ENCODE measurements at places on chromosomes 4 and X.

DNA sequence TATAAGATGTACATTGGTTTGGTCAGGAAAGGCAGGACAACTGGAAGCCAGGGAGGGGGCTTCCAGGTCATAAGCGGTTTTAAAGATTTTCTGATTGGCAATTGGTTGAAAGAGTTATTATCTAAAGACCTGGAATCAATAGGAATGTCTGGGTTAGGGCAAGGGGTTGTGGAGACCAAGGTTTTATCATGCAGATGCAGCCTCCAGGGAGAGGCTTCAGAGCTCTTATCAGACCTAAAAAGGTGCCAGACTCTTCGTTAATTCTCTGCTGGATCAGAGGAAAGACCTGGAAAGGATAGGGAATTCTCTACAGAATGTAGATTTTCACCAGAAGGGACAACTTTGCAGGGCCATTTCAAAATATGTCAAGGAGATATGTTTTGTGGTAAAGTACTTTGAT lies 62.8 kb downstream of the BEX3 start:
- DNase-seq, result no peak

DNA sequence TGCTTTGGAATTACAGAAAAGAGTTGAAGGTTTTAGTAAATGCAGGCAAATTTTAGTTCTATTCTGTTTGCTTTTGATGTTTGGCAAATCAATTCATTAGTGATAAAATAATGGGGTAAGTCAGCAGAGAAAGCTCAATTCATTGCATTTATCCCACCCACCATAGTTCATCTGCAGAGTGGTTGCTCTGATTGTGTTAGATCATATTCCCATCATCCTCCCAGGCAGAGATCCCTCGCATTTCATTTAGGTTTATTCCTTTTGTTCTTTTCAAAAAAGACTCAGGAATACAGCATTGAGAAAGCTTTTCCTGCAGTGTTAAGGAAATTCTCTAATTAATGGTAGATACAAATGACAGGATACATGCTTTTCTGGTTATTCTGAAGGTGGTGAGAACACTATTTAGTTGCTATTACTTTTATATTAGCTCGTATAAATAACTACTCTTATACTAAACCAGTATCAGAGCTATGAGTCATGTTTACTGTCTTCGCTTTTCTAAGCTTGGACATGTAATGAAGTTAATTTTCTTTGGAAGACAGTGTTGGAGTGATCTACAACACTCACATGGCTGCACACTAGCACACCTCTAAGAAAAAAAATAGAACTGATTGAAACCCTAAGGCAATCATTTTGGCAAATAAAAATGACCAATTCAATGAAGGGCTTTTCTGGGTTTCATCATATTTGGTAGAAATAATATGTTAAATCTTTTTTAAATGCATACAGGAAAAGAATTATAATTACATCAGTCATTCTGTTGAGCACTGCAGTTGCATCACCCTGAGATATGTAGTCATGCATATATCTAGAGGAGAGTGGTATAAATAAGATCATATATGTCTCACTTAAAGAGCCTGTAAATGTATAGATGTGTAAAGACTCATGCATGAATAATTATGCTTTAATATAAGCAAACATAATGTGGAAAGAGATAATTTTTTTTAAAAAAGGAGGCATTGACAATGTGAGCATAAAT lies 351.6 kb downstream of the PCDH7 start:
- DNase-seq, result no peak

- no peak for DNase-seq
These were observed 728 bp downstream of the UBA6 start for GRCh38 chr4:67700116-67700737.

- peak; percentile 19 for DNase-seq
These were observed 108.3 kb downstream of the AFAP1 start for GRCh38 chr4:7831330-7831729.

- peak; percentile 7 for DNase-seq
These were observed 982 bp downstream of the PDLIM5 start for GRCh38 chr4:94452476-94453371.

GRCh38 chr4:76441881-76442280 lies 6.9 kb downstream of the SHROOM3 start:
- DNase-seq, result no peak

- no peak for DNase-seq
These were observed 317.1 kb upstream of the BMP3 start for GRCh38 chr4:80713409-80713808.

DNA sequence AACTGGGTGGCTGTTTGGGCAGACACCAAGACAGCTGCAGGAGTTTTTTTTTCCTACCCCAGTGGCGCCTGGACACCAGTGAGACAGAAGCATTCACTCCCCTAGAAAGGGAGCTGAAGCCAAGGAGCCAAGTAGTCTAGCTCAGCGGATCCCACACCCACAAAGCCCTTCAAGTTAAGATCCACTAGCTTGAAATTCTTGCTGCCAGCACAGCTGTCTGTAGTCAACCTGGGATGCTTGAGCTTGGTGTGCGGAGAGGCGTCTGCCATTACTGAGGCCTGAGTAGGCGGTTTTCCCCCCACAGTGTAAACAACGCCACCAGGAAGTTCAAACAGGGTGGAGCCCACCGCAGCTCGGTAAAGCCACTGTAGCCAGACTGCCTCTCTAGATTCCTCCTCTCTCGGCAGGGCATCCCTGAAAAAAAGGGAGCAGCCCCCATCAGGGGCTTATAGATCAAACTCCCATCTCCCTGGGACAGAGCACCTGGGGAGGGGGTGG lies 171.4 kb downstream of the ARHGEF9 start:
- DNase-seq, result no peak

DNA sequence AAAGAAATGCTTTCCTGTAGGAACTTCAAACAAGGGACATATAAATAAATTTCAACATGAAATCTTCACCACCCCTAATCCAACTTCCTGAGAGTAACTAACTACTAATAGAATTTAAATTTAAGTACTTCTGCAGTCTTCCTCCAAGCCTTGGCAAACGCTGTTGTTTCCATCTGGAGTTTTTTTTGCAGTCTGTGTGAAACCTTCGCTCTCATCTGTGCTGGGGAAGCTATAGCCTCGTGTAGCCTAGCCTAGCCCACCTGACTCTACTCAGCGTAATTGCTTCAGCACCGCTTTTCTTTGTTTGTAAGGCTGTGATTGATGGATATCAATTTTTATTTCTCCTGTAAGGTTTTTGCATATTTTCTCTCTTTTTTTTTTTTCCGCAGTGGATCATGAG lies 30.9 kb downstream of the STOX2 start:
- DNase-seq, result no peak

- no peak for DNase-seq
These were observed 38.4 kb upstream of the FAM9B start for GRCh38 chrX:9072281-9072680.

DNA sequence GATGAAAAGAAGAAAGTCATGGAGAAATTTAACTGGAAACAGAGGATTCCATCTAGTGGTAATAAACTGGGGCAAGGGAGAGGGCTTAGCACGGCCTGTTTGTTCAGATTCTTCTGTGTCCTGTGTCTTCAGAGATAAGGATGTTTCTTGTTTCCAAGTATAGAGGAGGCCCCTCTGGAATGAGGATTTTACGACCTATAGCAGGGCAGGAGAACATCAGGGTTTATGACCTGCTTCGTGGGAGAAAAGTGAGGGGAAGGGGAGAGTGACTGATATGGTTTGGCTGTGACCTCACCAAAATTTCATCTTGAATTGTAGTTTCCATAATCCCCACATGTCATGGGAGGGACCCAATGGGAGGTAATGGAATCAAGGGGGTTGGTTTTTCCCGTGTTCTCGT lies 93.0 kb upstream of the LDB2 start:
- no peak for DNase-seq

DNA sequence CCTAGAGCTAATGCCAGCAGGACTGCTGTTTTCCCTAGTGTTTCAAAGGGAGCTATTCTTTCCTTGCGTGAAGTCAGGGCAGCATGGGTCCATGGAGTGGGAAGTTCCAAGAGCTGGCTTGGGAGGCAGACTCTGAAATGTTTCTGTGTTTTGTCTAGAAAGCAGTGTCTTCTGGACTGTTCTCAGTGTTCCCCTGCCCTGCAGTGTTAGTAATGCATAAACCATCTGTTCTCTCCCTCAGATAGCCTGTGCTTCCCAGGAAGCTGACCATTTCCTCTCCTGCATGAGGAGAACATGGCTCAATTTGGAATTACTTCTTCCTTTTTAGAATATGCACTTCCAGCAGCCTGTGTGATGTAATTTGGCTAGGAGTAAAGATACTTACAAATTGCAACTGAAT lies 116.7 kb upstream of the CXCL13 start:
- DNase-seq, result no peak

DNA sequence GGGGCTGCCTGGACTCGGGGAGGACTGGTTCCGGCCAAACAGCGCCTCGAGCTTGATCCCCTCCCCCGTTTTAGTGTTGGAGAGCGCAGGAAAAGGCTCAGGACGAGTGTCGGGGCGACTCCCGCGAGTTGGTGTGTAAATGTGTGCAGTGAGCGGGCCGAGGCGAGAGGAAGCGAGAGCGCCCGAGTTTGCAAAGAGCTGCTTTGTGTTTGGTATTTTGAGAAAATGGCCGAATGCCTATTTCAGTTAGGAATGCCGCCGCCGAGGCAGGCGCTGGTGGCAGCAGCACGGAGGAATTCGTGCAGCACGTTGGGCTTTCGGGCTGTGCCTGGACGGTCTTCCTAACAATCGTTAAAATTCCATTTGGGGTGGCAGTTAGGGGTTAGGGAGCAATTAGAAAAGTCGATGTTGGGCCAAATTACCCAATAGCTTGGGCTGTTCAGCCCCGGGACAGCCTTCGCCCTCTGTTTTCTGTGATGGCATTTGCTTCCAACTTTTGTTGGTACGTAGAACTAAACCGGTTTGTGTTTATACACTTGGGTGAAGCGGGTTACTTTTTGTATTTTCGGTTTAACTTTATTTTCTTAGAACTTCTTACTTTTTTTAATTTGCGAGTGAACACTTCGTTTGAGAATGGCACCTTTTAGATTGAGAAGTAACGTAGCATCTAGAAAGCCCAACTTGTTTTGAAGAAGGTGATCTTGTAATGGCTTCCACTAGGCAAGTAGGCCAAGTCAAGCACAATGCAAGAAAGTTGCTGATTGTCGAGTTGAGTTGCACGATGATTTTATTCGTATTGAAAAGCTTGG lies 1.6 kb downstream of the REST start:
- DNase-seq, result no peak

DNA sequence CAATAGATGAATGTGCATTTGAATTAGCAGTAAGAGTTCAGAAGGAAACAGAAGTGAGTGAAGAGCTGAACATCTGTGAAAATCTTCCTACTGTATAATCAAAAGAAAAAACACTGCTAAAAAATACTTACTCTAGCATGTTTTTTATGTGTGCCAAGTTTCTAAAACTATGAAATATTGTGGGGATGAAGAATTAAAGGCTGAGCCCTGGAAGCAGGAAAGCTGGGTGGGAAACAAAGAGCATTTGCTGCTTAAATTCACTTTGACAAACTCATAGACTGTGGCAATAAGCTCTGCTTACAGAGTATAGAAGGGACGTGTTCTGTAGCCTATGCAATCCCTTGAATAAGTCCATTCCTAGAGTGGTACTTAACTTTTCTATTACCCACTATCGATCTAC lies 261.7 kb downstream of the ANKRD50 start:
- no peak for DNase-seq

All from T-helper 2 cell treated with Interferon-gamma antibody and Interleukin-4, amounts not matched to agents 5 μg/mL and 100 μg/mL, for 36 hours (primary cell).